Fibroblast of skin of abdomen (primary cell): ENCODE measurements at places on chromosomes 3 and 15.

GRCh38 chr15:97189162-97189780 lies 771.2 kb upstream of the ARRDC4 start:
- peak; percentile 17 for DNase-seq

- peak; percentile 88 for DNase-seq
Measured at GRCh38 chr15:94119923-94120775, 111.2 kb upstream of the MCTP2 start.

GRCh38 chr3:61892891-61893290 lies 331.5 kb downstream of the PTPRG start:
- DNase-seq = no peak

- no peak for DNase-seq
Measured at GRCh38 chr3:50396502-50396901, 37.2 kb upstream of the TMEM115 start.

DNA sequence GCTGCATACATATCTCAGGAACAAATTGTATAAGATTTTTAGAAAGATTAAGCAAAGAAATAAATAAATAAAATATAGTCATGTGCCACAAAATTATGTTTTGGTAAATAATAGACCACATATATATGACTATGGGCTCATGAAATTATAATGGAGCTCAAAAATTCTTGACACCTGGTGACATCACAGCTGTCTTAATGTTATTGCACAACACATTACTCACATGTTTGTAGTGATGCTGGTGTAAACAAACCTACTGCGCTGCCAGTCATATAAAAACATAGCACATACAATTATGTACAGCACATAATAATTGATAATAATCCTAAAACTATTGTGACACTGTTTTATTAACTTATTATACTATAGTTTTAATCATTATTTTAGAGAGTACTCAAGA lies 1159.1 kb downstream of the SI start:
- no peak for DNase-seq

GRCh38 chr3:8775181-8775580 lies 5.8 kb upstream of the OXTR start:
- DNase-seq = peak; percentile 48

GRCh38 chr3:193545304-193545703 lies 9.4 kb downstream of the ATP13A4 start:
- DNase-seq = no peak

DNA sequence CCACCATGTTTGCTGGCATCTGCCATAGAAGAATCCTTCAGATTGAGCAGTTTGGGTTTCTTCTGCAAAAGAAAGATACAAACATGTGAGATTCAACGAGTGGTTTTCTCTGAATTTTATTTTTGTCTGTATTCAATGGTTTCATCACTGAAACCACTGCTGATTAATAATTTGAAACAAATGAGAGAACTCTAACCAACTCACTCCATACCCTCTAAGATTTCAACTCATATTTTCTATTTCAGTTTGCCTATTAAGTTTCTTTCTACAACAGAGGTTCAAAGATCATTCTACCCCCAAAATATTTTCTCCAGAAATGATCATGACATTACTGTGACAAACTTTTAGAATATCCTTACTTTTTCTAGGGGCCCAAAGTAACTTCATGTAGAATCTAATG lies 38.7 kb upstream of the MAN2C1 start:
- DNase-seq = no peak

DNA sequence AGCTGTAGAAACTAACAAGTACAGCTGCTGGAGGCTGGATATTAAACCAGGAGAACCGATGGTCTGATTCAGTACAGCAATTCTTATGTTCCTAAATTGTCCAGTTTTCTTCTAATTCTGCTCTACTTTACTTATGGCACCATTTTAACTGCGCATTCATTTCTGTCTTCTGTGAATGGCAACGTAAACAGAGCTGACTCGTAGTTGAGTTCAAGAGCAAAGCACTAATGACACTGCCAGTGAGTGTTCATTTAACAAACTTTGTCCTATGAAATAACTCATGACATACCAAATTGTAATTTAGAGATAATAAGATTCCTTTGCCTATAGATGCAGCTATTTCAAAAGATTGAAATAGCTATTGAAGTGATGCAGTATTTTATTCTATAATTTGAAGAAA lies 48.7 kb downstream of the BCHE start:
- no peak for DNase-seq

DNA sequence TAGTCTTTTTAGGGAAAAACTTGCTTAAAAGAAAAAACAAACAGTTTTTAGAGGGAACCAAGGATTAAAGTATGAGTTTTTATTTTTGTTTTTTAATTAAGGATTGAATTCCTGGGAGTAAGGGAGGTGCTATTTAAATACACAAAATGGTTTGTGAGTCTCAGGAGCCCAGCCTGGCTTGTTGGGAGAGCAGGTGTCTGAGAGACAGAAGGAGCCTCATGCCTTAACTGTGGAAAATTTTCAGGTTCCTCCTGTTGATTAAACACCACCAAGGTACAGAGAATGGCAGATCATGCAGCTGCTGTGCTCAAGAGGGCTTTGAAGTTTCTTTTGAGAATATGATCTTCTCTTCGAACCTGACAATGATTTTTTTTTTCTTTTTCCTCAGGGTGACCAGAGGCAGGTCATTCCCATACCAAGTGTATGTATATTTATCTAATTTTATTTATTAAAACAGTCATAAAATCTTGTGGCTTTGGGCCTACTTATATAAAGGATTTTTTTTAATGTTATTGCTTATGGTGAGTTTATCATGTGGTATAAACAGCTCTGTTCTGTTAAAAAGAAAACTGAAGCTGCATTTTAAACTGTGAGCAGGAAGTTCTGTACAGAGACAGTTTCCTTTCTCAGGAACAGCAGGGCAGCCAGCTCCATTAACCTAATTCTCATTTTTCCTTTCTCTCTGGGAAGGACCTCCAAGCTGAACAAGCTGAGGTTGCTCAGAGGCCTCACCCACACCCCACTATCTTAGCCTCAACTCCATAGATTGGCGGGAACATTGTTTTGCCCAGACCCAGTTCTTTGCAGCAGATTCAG lies 33.7 kb upstream of the VILL start:
- DNase-seq = no peak

DNA sequence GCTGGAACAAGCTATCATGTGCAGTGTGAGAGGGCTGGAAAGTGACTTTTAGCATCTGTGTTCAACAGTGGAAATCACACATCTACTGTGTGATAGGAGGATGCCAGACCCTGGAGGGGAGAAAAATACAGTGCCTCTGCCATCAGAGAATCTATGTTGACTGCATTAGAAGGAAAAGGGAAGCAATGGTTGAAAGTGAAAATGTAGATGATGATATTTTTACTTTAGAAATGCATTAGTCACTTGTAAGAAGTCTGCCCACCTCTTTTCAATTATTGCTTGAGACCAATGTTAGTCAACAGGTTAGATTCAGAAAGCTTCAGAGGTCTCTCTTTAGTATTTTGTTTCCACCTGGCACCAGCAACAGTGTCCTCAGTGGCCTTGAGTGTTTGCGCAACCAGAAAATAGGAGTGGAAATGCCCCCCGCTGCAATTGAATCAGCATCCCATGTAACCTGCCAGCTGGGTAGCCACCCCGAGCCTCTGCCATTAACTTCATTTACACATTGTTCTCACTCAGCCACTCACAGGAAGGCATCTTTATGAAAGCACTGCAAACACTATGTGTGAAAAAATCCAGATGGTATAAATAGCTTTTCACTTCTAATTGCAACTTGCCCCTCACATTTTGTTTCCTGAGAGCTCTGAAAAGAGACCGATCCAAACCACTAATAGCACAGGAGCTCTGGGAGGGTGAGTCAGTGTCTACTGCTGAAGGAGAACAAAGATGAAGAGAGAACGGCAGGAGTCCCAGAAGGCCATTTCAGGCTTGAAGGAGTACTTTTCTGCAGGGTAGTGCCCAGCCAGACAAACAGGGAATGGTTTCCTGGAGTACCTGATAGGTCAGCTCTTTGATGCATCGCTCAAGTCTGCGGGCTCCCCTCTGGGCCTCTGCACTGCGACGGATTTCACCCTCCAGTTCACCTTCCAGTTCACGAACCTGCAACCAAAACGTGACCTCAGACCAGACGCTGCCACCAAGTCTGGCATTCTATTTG lies 92.1 kb downstream of the HHLA2 start:
- DNase-seq = peak; percentile 16

GRCh38 chr15:81118361-81118760 lies 15.7 kb upstream of the CFAP161 start:
- DNase-seq = no peak

DNA sequence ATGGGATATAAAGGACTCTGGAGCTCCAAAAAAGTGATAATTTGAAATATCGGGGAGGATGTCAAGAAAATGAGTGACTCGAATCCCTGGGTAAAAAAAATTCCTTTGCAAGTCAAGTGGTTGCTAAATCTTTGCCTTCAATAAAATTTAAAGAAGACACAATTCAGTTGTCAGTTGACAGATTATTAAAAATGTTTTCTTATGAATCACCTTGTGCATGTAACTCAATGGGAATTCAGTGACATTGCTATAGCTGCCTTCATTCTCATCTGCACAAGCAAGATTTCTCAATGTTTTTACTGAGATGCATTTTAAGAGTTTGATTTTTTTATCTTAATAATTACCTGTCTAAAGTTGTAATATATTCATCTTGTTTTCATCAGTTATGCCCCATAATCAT lies 264.0 kb upstream of the IL12A start:
- DNase-seq = peak; percentile 67

- DNase-seq = no peak
Measured at GRCh38 chr3:189863031-189863430, 231.8 kb downstream of the TP63 start.

- DNase-seq = peak; percentile 61
Measured at GRCh38 chr15:73677146-73677607, 7.0 kb upstream of the CD276 start.

DNA sequence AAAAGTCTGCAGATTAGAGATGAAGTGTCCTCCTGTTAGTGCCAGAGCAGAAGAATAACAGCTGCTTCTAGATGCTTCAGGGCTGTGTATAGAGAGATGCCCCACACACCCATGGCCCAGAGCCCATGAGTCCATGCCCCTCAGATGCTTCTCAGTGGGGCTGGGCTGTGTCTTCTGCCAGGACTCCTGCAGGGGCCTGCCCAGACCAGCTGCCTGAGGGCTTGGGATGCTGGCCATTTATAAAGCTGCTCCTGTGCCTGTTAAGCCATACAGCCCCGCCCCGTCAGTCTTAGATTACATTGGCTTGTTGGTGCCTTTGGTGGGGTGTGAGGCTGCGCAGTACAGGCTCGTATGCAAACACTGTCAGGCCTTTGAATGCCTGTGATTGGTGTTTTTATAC lies 318.0 kb upstream of the CTDSPL start:
- no peak for DNase-seq

DNA sequence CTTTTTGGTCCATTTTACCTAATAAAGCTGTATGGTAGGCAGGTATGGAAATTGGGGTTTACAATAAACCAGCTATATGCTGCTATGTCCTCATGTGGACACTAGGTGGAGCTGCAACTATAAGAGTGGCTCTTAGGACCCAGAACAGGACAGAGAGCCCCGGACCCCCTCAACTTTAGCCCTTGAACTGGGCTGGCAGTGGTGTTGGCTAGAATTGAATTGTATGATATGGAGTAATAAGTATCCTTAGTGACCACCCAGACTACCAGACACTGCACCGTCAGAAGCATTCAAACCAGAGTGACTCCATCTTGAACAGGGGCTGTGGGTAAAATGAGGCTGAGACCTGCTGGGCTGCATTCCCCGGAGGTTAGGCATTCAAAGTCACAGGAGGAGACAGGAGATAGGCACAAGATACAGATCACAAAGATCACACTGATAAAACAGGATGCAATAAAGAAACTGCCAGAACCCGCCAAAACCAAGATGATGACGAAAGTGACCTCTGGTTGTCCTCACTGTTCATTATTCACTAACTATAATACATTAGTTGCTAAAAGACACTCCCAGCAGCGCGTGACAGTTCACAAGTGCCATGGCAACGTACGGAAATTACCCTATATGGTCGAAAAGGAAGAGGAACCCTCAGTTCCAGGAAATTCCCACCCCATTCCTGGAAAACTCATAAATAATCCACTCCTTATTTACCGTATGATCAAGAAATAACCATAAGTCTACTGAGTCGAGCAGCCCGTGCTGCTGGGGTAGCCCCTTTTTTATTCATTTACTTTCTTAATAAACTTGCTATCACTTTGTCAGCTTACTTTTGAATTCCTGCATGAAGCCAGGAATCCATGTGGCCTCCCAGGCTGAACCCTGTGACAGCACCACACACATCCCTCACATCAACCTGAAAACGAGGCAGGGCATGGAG lies 68.7 kb upstream of the BLM start:
- DNase-seq = peak; percentile 60

DNA sequence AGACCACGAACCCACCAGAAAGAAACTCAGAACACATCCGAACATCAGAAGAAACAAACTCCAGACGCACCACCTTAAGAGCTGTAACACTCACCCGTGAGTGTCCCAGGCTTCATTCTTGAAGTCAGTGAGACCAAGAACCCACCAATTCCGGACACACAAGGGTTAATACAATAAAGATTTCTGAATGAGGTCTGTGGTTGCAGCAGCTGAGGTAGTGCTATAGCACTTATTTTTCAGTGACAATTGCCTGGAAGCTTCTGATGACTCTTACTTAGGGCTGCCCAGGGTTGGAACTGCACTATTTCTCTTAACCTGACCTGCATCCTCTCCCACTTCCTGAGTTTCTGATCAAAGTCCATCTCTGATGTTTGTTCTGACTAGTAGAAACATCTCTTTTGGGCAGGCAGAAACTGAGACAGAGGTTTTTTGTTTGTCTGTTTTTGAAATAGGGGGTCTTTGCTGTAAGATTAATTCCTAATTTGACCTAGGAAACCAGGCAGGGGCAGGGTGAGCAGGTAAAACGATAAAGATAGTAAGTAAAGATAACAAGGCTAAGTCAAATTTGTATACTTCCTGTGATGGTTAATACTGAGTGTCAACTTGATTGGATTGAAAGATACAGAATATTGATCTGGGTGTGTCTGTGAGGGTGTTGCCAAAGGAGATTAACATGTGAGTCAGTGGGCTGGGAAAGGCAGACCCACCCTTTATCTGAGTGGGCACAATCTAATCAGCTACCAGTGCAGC lies 169.1 kb downstream of the GAP43 start:
- peak; percentile 60 for DNase-seq

DNA sequence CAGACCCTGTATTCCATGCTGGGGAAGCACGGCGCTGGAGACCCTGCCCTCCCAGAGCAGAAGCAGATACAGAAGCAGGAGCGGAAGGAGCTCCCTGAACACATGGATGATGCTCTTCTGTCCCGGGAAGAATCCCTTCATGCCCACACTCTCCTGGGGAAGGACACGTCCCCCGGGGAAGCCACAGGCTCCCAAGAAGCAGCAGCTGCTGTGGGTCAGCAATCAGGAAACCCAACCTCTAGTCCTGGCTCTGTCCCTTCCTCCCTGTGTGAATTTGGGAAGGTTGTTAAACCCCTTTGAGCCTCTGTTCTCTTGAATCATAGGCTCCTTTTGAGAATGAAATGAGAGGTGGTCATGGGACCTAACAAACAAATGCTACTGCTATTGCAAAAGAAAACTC lies 176.2 kb upstream of the TPM1 start:
- no peak for DNase-seq

GRCh38 chr15:74782259-74783071 lies 585 bp downstream of the CSK start:
- DNase-seq = no peak

- DNase-seq = no peak
Measured at GRCh38 chr3:123410149-123410515, 38.8 kb downstream of the ADCY5 start.
